Small intestine (tissue), 16 donors: ENCODE measurements at places on chromosomes 4 and X. TPM values are rescaled to one million over a fixed set of nuclear protein-coding genes. Genes with fewer than 3 reads are reported as not detected.

- H3K36me3 ChIP-seq: peaks cover 16% of the 10 kb centered on the region
- no peaks in the 10 kb centered on the region for H3K4me1 ChIP-seq
- no peak for DNase-seq
- H3K4me3 ChIP-seq: no peak overlapping the region
- no peaks in the 10 kb centered on the region for H3K27me3 ChIP-seq
Measured at GRCh38 chr4:1991596-1992434, 17.0 kb downstream of the NELFA start.

ADGRG4 gene
- polyA plus RNA-seq: 0.45 TPM

FAM47B gene
- polyA plus RNA-seq: not detected

MAP7D2 gene
- polyA plus RNA-seq: 4.2 TPM

DNA sequence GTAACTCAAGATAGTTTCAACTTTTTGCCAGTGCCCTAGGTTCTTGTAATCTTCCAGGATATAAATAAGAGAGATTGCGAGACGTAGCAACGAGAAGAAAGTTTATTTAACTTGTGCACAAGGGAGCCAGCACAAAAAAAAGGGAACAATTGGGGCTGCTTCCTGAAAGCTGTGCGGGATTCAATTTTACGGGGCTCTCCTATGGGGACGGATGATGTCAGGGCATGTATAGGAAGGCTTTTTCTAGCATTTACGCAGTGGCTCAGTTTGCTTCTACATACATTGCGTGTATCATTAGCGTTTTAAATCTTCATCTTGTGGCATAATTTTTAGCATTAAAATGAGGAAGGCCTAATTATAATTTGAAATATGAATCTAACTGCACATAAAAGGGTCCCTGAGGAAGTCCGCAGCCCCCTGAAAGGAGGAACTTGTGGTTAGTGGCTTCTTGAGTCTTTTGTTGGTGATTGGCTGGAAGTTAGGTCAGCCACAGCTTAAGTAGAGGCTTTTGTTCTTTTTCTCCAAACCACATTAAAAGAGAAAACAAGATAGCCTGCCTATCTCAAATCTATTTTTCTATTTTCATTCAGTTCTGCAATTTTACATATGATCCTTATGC is 668.2 kb upstream of the NDST4 start:
- DNase-seq: no peak
- H3K4me3 ChIP-seq: no peak overlapping the region
- no peaks in the 10 kb centered on the region for H3K4me1 ChIP-seq
- no peak overlapping the region for H3K27ac ChIP-seq

DNA sequence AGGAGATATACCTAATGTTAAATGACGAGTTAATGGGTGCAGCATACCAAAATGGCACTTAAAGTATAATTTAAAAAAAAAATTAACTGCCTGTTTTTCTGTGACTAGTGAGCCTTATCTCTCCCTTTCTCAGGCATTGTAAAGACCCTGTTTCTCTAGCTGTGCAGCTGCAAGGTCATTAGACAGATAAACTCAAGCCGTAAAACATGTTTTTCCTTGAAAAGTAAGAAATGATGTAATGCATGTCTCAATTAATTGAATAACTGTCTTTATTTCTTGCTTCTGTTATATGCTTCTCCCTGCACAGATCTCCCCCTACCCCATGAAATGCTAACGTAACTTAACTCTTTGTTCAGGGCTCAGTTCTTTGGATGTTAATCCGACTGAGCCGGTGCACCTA is 10.5 kb downstream of the TBC1D19 start:
- no peaks in the 10 kb centered on the region for H3K27me3 ChIP-seq
- no peak for DNase-seq
- H3K4me1 ChIP-seq: no peaks in the 10 kb centered on the region
- H3K4me3 ChIP-seq: no peak overlapping the region

SYN1 gene
- 1.3 TPM for polyA plus RNA-seq

- H3K4me1 ChIP-seq: no peaks in the 10 kb centered on the region
- no peaks in the 10 kb centered on the region for H3K27me3 ChIP-seq
- H3K27ac ChIP-seq: no peak overlapping the region
- no peak overlapping the region for H3K4me3 ChIP-seq
Measured at GRCh38 chr4:109079731-109080130, 222.7 kb downstream of the COL25A1 start.

DNA sequence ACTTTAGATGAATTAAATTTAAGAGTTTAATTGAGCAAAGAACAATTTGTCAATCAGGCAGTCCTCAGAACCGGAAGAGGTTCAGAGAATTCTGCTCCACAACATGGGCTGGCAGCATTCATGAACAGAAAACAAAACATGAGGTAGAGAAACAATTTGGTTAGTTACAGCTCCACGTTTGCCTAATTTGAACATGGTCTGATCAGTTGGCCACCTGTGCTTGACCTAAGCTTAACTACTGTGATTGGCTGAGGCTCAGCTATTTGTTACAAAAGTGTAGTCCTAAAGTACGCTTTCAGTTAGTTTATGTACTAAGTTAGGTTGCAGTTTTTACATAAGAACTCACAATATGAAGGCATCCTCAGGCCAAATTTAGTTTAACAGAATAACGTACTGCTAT is 258.6 kb downstream of the ADAM29 start:
- no peaks in the 10 kb centered on the region for H3K4me1 ChIP-seq
- no peak for DNase-seq
- H3K27ac ChIP-seq: no peak overlapping the region
- H3K27me3 ChIP-seq: no peaks in the 10 kb centered on the region
- H3K4me3 ChIP-seq: no peak overlapping the region

PDZD4 gene
- polyA plus RNA-seq: 11.5 TPM

LUZP4 gene
- not detected for polyA plus RNA-seq

PPID gene
- 46.5 TPM for polyA plus RNA-seq

DNA sequence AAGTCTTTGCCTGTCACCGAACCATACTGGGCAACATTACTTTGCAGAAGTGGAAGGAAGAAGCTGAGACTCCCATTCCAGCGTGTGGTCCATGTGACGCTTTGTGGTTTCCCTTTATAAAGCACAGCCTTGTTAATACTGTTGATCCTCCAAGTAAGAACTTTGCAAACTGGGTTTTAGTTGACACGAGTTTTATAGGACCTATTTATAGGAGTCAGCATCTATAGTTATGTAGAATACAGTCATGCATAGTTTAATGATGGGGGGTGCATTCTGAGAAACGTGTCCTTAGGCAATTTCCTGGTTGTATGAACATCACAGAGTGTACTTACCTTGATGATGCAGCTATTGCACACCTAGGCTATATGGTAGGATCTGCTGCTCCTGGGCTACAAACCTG is 1879.4 kb upstream of the TENM3 start:
- H3K4me3 ChIP-seq: no peak overlapping the region
- no peaks in the 10 kb centered on the region for H3K36me3 ChIP-seq
- no peak overlapping the region for H3K27ac ChIP-seq
- DNase-seq: no peak
- H3K27me3 ChIP-seq: no peaks in the 10 kb centered on the region

DNA sequence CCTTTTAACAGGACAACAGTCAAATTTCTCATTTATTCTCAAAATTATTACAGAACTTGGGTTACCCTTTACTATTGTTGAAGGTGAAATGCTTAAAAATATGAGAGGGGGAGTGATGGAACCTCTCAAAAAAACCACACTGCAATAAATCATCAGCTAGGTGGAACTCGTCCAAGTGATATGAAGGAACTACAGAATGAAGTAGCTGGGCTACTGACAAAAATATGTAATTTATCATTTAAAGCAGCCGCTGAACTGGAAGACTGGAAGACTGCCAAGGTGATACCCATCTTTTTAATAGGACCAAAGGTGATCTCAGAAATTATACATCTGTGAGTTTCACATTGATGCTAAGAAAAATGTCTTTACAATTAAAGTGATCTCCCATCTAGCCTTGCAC is 597.7 kb upstream of the TENM3 start:
- H3K4me3 ChIP-seq: no peak overlapping the region
- H3K27me3 ChIP-seq: no peaks in the 10 kb centered on the region
- H3K36me3 ChIP-seq: no peaks in the 10 kb centered on the region
- DNase-seq: no peak

DNA sequence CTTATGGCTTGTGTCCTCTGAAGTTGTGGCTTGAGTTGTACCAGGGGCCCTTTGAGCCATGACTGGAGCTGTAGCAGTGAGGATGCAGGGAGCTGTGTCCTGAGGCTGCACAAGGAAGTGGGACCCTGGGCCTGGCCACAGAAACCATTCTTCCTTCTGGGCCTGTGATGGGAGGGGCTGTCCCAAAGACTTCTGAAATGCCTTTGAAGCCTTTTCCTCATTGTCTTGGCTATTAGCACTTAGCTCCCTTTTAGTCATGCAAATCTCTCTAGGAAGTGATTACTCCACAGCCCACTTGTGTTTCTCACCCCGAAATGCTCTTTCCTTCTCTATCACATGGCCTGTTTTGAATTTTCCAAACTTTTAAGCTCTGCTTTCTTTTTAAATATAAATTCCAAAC is 92.4 kb downstream of the FHDC1 start:
- no peak overlapping the region for H3K27ac ChIP-seq
- H3K4me1 ChIP-seq: peaks cover 6% of the 10 kb centered on the region
- no peak for DNase-seq
- H3K4me3 ChIP-seq: no peak overlapping the region
- H3K27me3 ChIP-seq: no peaks in the 10 kb centered on the region

DNA sequence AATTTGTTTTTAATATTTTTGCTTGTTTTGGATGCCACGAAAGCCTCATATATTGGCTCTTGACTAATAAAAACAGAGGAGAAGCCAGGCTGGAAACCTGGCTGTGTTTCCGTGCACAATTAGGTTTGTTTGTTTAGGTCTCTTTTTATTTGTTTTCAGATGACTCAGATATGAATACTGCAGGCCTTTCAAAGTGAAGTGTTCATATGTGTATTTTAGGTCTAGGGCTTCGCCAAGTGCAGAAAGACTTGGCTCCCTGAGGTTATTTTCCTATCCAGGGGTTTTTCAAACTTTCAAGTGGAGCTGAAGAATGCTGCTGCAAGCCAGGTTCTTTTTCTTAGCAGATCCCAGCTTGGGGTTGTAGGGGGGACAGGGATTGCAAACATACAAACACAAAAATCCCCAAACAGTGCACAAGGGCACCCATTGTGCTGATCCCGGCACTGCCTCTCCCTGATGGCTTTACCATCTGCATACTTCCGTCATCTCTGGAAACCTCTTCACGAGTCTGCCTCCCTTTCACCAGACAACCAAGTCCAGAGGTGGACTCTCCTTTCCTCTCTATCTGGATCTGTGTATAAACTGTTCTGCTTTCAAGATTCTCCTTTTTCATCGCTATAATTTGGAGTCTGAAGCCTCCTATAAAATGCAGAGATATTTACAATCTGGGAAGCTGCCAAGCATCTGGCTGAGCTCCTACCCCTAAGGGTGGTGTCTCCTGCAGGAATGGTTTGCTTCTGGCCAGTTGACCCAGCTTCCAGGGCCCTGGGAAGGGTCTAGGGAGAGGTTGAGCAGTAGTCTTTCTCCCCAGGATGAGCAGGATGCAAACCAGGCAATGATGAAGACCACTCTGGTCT is 108.6 kb downstream of the SMIM20 start:
- DNase-seq: peak; percentile 30
- no peaks in the 10 kb centered on the region for H3K36me3 ChIP-seq

RBPJ gene
- polyA plus RNA-seq: 13.0 TPM

DNA sequence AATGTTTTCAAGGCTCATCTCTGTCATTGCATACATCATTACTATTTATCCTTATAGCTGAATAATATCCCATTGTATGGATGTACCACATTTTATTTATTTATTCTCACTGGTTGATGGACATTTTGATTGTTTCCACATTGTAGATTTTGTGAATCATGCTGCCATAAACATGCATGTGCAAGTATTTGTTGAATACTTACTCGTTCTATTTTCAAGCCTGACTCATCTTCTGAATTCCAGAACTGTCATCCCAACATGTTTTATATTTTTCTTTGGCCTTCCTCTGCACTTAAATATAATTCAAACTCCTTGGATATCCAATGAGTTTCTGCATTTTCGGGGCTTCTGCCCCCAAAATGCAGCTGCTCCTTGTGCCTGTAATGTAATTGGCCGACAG is 77.6 kb downstream of the MXRA5 start:
- H3K4me3 ChIP-seq: no peak overlapping the region
- no peaks in the 10 kb centered on the region for H3K36me3 ChIP-seq
- no peak for DNase-seq
- H3K4me1 ChIP-seq: no peaks in the 10 kb centered on the region
- H3K27ac ChIP-seq: no peak overlapping the region

GRCh38 chr4:40840985-40841571 is 91.3 kb downstream of the NSUN7 start:
- no peak overlapping the region for H3K4me3 ChIP-seq
- H3K27ac ChIP-seq: no peak overlapping the region
- peak; percentile 69 for DNase-seq
- no peaks in the 10 kb centered on the region for H3K4me1 ChIP-seq
- H3K27me3 ChIP-seq: no peaks in the 10 kb centered on the region
- peaks cover 12% of the 10 kb centered on the region for H3K36me3 ChIP-seq

DNA sequence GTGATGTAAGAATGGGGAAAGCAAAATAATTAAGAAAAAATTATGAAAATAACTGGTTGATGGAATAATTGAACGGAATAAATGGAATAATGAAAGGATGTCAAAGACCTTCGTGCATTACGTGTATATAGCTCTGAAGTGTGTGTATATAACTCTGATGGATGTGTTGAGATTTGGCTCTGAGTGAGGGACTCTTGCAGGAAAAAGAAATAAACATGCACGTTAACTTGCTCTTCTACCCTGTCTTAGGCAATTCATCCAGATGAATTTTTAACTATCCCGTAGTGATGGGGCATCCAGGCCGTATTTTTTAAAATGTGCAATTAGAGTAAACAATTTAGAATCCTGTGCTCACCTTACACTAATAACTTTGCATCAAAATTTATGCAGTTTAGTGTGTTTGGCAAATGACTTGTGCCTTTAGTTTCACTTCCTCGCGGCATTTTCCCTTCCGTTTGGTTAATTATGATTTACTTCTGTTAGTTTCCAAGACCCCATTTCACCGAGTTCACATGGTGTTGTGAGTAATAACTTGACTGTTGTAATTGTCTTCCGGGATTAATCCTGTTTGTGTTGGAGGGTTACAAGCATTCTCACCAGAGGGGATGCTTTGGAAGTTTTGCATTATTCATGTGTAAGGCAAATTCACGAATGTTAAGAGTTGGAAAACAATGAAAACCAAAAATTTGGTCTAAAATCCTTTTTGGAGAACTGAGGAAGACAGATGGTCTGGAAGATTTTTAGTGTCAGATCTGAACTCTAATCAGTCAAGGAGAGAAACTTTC is 256.5 kb upstream of the FAT1 start:
- no peak overlapping the region for H3K27ac ChIP-seq
- no peak overlapping the region for H3K4me3 ChIP-seq
- H3K27me3 ChIP-seq: no peaks in the 10 kb centered on the region
- no peaks in the 10 kb centered on the region for H3K4me1 ChIP-seq
- DNase-seq: no peak

DNA sequence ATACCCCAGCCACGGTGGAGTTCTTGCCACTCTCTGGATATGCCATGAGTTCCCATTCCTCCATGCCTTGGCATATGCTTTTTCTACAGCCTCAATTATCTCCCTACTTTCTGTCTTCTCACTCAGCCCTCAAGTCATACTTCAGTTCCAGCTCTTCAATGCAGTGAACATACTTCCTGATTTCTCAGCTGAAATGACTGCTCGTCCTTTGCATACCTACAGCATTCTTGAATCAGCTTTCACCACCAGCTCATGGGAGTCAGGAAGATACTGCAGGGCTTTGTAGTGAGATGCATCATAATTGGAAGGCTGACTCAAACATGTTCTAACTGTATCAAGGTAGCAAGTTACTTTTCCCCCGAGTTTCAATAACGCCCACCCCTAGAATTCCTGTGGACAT is 118.4 kb downstream of the APBB2 start:
- no peaks in the 10 kb centered on the region for H3K4me1 ChIP-seq
- H3K4me3 ChIP-seq: no peak overlapping the region
- H3K36me3 ChIP-seq: no peaks in the 10 kb centered on the region
- no peak overlapping the region for H3K27ac ChIP-seq
- DNase-seq: no peak

CDX4 gene
- polyA plus RNA-seq: not detected
